GDM1 (cell line): ENCODE measurements at places on chromosomes 3 and 15.

GRCh38 chr15:100696452-100696851 is 94.1 kb downstream of the ASB7 start:
- no peak for DNase-seq

DNA sequence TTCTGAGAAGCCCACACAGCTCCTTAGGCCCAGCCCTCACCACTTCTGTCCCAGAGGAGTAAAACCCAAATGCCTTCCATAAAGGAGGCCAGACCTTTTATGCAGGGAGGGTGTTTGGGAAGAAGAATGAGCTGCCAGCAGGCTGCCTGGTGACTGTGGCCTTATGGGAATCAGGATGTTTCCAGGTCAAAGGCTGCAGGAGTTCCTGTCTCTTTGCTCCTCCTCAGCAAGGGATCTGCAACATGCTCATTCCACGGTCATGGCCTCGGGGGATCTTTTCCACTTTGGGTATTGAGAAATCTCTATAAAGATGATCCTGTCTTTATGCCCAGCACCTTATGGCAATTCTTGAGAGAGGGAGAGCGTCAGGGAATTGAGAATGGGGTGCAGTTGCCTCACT is 25.2 kb upstream of the MAGEF1 start:
- DNase-seq, result no peak

DNA sequence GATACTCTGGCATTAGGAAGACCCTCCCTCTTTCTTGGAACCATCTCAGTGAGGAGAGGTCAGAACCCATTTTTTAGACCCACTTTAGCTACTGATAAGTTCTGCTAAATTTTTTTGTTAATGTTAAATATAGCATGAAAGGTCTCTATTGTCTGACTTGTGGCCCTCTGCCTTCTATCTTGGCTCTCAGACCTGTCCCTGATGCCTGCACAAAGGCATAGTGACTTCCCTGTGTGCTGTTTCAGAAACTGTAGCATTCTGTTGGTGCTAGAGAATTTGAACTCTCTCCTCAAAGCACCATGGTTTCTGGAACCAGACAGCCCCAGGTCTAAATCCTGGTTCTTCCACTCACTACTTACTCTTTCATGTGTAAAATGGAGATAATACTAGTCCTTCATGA is 15.4 kb downstream of the MAPKBP1 start:
- no peak for DNase-seq

- DNase-seq, result no peak
Observed at GRCh38 chr3:20096135-20096685, 56.0 kb downstream of the KAT2B start.

DNA sequence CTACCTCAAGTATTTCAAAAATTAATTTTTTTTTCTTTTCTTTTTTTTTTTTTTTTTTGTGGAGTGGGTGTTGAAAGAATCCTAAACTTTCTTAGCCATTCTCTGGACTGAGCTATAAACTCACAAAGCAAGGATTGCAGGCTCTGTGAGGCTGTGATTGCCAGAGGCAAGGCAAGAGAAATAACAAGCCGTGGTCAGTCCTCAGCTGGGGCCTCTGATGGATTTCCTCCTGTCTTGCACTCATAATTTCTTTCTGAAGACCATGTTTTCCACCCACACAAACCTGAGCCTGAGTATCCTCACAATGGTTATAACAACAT is 1.3 kb downstream of the CX3CR1 start:
- no peak for DNase-seq
